Right renal pelvis (tissue), 4 donors: ENCODE measurements at places on chromosomes 4 and X.

GRCh38 chr4:128502818-128503527 lies 215.4 kb upstream of the PGRMC2 start:
- DNase-seq: no peak

DNA sequence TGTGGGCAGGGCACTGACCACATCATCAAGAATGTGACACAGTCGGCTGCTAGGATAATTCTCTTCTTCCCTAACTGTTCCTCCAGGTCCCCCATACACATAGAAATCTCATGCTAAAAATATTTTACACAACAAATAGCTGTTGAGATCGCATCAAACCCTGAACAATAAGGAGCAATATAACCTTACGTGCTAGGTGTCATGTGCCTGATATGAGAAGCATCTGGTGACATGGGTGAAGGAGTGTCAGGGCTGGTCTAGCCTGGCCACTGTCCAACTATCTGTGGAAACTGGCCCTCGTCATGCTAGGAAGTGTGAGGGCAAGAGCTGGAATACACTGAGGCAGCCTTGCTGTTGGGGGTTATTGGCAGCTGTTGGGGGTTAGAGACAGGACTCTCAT lies 167.3 kb upstream of the PGRMC2 start:
- DNase-seq: no peak

DNA sequence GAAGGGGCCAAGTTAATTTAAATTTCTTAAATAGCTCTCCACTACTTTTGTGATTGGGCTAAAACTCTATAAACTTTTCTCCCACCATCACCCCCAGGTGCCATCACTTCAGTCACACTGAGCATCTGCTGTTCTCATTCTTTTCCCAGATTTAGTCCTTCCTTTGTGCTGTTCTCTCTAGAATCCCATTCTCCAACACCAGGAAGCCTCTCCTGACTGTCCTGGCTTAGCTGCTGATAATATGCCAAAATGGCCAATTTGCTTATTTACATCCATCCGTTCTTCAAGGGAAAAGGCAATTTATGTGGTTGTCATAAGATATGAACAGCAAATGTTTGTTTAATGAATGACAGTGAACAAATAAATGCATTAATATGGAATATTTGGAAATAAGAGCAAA lies 44.1 kb downstream of the FGFBP1 start:
- no peak for DNase-seq

DNA sequence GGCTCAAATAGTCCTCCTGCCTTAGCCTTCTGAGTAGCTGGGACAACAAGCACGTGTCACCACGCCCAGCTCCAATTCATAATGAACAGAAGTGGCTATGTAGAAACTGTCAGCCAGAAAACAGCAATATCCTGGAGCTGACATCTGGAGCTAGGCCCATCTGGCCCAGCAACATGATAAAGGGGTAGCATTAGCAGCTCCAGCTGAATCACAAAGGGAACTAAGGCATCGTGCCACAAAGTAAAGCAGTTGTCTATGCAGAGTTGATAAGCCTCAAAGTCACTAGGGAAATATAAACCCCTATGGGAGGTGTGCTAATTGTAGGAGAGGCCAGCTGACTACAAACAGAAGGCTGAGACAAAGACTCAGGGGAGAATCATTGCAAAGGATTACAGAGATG lies 270.5 kb upstream of the GPC4 start:
- no peak for DNase-seq

DNA sequence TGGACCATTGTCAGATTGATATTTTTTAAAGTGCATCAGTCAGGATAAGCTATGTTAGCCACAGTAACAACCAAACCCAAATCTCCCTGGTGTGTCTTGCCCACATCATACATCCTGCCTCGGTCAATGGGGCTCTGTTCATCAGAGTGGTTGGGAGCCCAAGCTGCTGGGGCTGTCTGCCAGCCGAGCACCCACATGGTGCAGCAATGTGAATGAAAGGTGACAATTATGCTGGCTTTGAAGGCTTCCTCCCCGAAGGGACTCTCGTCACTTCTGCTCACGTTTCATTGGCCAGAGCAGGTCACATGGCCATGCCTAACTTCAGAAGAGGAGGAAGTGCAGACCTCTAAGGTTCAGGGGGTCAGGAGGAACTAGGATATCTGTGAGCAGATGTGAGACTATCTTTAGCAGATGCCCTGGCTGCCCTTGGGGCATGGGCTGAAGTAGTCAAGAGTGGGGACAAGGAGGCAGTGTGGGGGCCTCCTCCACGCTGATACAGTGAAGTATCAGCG lies 1.3 kb upstream of the JAKMIP1 start:
- no peak for DNase-seq
